Brain (organoid and tissue), 16 donors: ENCODE measurements at places on chromosomes 3 and 15.
A peak's percentile ranks its signal among the peaks of the same experiment; 100 is the strongest.

DNA sequence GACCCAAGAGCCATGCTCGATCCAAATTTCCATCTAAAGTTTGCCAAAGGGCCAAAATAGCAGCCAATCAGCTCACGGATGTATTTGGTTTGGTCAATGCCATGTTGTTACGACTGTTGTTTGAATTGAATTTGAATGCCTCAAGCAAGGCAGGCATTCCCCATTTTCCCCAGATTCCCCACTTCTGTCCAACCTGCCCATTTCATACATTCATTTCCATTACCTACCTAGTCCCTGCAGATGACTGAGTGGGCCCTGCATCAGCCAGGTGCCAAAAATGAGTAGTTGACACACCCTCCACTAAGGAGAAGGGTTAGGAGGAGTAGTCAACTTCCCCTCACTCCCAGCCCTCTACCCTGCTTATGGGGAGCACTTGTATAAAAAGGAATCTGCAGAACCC is 51.7 kb downstream of the ANXA2 start:
- no peak for DNase-seq

DNA sequence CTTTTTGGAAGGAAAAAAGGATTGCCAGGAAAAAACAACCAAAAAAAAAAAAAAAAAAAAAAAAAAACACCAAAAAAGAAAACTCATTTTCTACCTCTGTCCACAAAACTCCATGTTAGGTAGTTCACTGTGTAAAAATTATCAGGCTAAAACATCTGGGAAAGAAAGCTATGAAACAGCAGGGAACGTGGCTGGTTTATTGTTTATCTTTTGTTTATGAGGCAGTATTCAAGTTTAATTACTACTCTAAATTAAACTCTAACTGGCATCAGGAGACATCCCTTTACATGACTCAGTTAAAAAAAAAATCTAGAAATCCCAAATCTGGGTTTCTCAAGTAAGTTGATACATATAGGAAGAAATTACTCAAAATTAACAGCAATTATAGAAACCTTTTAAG is 21.8 kb downstream of the MEIS2 start:
- DNase-seq = no peak

GRCh38 chr3:50226888-50227389 is 9.1 kb upstream of the GNAI2 start:
- peak; percentile 67 for DNase-seq

- DNase-seq = no peak
Measured at GRCh38 chr3:129015388-129016105, 14.4 kb downstream of the EFCC1 start.

DNA sequence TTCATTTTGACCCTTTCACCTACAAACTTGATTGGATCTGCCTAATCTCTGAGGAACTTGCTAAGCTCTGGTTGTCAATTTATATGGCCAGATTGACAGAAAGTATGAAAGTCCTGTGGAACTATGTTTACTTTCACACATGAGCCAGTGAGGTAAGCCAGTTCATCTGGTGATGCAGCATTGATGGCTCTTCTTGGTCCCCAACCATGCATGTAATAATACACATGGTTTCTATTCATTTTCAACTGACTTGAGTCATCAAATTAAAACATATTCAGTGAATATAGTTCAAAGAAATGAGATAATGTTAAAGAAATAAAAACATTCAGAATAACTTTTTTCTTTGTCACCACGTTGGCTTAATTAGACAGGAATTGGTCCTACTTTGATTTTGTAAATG is 336.1 kb upstream of the THBS1 start:
- no peak for DNase-seq

DNA sequence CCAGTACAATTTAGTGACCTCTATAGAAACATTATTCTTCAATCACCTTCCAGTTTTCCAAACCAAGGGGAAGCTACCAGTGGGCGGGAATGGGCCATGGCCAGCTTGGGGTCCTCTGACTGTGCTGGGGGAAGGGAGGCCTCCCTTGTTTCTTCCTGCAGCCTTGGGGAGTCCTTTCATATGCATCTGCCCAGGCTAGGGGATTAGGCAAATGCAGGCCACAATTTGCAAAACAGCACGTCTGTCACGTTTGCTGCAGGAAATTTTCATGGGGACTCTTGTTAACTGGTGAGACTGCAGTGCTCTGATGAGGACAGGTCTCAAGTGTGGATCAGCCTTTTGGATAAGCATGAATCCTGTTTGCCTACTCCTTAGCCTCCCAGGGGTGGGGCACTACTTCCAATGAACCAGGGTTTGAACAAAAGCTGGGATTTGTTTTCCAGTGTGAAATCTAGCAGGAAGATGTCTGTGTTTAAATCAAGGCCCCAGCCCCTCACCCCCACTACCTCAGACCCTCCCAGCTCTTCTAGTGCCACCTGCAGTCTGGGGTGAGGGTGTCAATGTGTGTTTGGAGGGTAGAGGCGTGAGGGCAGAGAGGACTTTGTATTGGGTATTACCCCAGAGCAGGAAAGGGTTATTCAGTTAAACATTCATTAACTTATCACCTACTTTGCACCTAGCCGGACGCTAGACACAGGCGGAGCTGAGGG is 219.9 kb downstream of the OPA1 start:
- peak; percentile 64 for DNase-seq

GRCh38 chr3:63863150-63864007 is at the start of the genes ATXN7 and THOC7:
Gene ATXN7, plus strand, starts transcription at chr3:63863867. Its CDS starts 48,732 bp downstream, at chr3:63912599.
Gene THOC7, minus strand, starts transcription at chr3:63863805. Its CDS starts 15 bp downstream, at chr3:63863790.
- peak; percentile 66 for DNase-seq

DNA sequence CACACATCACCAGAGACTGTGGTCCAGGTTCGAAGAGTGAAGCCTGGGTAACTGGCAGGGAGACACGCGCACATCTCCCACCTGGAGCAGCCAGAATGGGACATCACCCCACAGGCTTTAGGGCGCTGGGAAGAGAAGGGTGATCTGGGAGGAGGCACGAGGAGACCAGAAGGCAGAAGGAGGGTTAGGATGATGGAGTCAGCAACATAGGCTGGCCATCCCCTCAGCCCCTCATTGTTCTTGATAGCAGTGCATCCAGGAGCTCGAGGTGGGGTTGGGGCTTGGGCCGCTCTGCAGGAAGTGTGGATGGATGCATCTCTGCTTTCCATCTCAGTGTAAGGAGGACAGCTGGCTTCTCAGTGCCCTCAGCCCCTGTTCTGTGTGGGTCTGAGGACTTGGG is 15.2 kb downstream of the PLA2G4F start:
- DNase-seq = no peak

GRCh38 chr3:155753038-155753639 is 8.3 kb upstream of the PLCH1 start:
- DNase-seq = peak; percentile 22

GRCh38 chr3:126179825-126180476 is 435 bp downstream of the ALDH1L1 start:
- DNase-seq = peak; percentile 53

DNA sequence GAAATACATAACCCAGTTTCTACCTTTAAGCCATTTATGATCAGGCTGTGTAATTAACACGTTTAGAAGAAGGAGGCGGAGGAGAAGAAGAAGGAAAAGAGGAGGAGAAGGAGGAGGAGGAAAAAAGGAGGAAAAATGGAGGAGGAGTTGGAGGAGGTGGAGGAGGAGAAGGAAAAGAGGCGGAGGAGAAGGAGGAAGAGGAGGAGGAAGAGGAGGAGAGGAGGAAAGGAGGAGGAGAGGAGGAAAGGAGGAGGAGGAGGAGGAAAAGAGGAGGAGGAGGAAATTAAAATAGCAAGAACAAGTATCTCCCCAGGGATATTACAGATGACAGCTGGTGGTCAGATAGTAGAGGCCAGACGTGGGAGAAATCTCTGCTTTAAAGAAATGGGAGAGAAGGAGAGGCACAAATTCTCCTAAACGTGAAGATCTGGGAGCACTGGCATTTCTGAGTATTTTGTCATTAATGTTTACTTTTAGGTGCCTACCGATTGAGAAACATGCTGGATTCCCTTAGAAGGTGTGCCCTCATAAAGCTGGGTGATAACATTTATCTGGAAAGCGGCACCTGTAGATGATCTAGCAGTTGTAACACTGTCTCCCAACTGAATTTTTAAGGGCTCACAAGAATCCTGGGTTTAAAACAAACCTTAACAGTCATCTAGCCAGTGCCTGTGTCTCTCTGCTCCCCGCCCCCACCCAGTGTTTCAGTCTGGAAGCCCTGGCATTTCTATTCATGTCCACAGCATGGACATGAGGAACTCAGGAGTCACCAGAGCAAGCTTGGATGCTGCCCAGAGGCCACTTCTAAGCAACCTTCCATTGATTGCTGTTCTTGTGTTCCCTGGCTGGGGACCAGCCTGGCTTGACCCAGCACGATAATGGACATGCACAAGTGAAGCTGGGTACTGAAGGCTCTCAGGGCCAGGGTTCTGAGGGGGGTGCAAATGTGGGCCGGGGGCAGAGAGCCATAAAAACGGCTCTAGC is 75.2 kb downstream of the CHRNA7 start:
- no peak for DNase-seq

DNA sequence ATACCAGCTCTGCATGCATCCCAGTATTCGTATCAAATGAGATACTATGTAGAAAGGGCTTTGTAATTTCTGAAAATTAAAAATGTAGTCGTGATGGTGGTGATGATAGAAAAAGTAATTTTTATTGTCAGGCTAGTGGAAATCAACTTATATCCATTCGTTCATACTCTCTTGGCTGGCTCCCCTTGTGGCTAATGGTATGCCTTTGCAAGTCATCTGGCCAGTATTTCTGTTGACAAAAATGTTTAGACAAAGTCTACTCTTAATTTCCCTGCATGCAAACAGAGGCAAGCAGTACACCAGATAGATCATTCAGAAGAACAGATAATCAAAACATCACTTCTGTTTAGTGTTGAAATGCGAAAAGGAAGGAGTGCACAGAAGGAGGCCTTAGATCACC is 49.6 kb upstream of the DUT start:
- no peak for DNase-seq

DNA sequence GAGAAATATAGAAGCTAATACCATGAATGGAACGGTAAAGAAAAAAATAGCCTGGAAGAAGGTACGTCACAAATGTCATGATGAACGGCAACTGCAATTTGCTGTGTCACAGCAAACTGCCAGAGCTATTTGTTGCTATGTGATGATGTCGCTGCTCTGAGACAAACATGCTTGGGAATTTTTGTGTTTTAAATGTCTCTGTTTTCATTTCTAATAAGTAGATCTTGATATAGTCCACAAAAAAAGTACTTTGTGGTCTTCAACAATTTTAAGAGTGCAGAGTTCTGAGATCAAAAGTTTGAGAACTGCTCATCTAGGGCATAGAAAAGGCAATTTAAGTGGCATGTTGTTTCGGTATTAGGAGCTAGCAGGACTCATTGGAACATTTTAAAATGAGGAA is 4.3 kb upstream of the NR1D2 start:
- no peak for DNase-seq

GRCh38 chr3:16419640-16420241 is 93.8 kb downstream of the RFTN1 start:
- no peak for DNase-seq

- DNase-seq = no peak
Measured at GRCh38 chr3:99355465-99355864, 282.9 kb upstream of the COL8A1 start.

GRCh38 chr3:16378920-16379319 is 113.9 kb downstream of the OXNAD1 start:
- no peak for DNase-seq

DNA sequence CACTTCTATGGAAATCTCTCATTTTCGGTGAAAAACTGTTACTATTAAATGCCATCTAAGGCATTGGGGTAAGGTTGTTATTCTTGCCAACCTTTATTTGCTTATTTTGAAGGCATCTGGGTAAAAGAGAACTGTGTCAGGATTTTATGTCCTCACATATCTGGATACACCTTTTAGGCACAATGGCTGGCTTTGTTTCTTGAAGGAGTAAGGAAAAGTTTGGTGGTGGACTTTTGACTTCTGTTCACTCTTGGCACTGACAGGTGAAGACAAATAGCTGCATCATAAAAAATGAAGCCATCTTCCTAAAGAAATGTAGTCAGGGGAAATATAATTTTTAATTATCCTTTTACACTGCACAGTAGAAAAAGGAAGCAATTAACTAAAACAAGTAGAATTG is 310.0 kb downstream of the CNTN3 start:
- no peak for DNase-seq

DNA sequence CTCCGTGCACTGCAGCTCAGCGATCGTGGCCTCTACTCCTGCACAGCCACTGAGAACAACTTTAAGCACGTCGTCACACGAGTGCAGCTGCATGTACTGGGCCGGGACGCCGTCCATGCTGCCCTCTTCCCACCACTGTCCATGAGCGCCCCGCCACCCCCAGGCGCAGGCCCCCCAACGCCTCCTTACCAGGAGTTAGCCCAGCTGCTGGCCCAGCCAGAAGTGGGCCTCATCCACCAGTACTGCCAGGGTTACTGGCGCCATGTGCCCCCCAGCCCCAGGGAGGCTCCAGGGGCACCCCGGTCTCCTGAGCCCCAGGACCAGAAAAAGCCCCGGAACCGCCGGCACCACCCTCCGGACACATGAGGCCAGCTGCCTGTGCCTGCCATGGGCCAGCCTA is 3.7 kb upstream of the GNAT1 start:
- no peak for DNase-seq

GRCh38 chr3:13042127-13042701 is 31.0 kb downstream of the IQSEC1 start:
- peak; percentile 89 for DNase-seq

GRCh38 chr15:85164841-85165466 is 183.3 kb downstream of the PDE8A start:
- DNase-seq = no peak

DNA sequence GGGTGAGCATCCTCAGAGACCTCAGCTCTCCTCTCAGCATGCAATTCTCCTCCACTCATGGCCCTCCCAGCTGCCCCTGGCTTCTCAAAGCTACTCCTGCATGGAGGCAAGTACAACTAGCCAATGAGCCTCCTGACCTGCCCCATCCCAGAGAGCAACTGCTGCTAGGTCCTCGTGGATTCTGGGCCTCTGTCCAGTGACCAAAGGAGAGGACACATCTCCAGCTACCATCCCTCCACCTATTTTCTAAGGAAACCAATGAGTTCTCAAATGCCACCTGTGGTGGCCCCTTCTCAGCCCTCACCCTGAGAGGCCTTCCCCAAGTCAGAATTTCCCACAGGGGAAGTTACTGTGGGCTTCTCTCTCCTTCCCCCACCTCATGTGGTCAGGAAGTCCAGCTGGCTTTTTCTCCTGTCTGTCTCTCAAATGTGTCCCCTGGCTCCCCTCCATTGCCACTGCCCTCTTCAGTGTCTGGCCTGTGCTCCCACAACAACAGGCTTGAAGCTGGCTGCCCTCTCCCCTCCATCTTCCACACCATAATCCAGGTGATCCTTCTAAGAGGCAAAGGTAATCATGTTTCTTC is 43.0 kb downstream of the LIPC start:
- DNase-seq = no peak

- DNase-seq = no peak
Measured at GRCh38 chr3:156148345-156148945, 28.1 kb downstream of the KCNAB1 start.
